Caki2 (cell line): ENCODE measurements at places on chromosomes 2 and 18. TPM values are rescaled to one million over a fixed set of nuclear protein-coding genes. Genes with fewer than 3 reads are reported as not detected.

Gene SERPINB4
- total RNA-seq: not detected in 2 replicates

Gene C2orf92
- total RNA-seq: 0.27 and 9.2 TPM in 2 replicates

Gene KCNG2
- not detected in 2 replicates for total RNA-seq

Gene CEBPZOS
- total RNA-seq: 22.1 and 25.8 TPM in 2 replicates

Gene MRPL53
- total RNA-seq: 54.0 and 123 TPM in 2 replicates

Gene SLC23A3
- total RNA-seq: 0.07 and 0.70 TPM in 2 replicates

Gene THOC1
- 19.4 and 21.0 TPM in 2 replicates for total RNA-seq

Gene CHN1
- total RNA-seq: 8.8 and 52.7 TPM in 2 replicates

Gene MTIF2
- total RNA-seq: 35.2 and 42.6 TPM in 2 replicates

Gene BOLL
- total RNA-seq: not detected in 2 replicates

Gene EMX1
- total RNA-seq: 0.55 and 0.81 TPM in 2 replicates

GRCh38 chr2:99275882-99276281, 20.4 kb upstream of the LYG2 start:
- no peak for DNase-seq

DNA sequence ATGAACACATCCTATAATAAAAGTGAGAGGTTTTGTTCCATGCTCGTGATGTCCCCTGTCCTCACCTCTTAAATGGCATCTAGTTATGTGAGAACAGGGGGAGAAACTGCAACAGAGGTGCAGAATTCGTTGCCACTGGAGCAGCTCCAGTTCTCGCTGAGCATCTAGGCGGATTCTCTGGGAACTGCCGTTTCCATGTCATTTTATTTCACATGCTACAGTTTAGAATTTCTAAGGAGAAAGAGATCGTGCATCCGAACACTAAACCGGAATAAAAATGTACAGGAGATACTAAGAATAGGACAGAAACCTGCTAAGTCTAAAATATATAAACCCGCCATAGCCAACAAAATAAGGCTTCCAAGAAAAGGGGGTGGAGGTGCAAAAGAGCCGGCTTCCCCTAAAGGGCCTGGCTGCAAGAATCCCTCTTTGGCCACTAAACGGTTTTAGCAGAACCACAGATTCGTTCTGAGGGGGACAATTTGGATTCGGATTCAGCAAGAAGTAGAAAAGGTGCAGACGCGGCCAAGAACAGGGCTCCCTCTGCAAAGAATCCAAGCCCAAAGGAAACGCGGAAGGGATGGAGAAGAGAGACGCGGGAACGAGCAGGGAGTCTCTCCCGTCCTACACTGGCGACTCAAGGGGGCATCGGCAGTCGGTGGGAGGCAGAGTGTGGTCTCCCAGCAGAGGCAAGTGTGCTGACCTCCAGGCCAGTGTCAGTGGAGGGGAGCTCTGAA, 1.3 kb downstream of the TMEM163 start:
- no peak for DNase-seq

GRCh38 chr2:190679391-190679790, 30.5 kb downstream of the NAB1 start:
- no peak for DNase-seq

DNA sequence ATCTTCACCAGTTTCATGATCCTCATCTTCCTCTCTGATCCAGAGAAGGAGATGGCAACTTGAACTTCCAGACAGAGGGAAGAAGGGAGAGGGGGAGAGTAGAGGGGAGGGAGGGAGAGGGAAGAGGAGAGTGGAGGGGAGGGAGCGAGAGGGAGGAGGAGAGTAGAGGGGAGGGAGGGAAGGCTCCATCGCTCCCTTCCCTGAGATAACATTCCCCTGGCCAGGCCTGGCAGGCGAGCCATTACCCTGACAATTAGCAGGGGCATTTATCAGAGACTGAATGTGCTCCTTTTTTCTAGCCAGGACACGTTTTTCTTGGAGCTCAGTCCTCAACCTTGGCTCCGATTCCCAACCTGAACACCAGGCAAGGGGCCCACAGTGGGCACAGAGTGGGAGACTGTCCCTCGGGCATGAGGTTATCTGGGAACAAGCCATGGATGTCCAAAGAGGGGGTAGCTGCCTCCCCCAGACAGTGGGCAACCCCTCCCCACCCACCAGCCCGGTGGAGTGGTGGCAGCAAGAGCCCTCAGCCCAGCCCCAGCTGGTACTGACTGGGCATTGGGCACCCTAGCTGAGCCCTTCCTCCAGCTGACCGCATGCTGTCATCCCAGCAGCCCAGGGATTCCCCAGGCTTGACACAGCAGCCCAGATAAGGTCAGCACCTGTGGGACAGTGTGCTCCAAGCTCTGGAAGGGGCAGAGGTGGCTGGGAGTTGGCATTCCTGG, 81.8 kb downstream of the TNS1 start:
- no peak for DNase-seq

GRCh38 chr2:38446906-38447561, 70.0 kb upstream of the ATL2 start:
- no peak for DNase-seq

DNA sequence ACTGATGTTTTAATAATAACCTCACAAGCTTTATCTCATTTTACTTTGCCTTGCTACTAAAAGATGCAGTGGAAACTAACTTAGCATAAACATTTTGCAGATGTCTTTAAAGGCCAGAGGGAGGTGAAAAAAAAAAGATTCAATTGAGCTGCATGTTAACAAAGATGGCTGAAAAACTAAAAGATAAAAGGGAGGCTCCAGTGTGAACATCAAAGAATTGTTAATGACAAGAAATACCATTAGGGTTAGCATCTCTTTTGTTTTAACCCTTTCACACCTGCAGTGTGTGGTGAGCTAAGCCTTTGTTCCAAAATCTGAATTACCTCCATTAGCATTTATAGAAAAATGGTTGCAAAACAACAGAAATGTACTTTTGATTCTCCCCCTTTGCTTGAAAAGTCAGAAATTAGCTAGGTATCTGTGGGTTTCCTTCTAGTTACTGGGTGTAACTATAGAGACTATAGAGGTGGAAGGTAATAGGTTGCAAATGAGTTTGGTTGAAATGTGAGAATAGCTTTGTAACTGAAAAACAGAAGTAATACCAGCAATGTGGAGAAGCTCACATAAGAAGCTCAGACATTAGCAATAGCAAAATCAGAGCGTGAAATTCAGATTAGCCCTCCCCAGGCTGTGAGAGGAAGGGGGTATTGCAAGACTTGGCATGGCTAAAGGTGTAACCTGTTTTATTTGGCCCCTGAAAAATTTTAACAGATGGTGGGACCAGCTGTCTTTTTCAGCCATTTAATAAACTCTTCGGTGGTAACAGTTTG, 34.8 kb upstream of the SP5 start:
- no peak for DNase-seq

DNA sequence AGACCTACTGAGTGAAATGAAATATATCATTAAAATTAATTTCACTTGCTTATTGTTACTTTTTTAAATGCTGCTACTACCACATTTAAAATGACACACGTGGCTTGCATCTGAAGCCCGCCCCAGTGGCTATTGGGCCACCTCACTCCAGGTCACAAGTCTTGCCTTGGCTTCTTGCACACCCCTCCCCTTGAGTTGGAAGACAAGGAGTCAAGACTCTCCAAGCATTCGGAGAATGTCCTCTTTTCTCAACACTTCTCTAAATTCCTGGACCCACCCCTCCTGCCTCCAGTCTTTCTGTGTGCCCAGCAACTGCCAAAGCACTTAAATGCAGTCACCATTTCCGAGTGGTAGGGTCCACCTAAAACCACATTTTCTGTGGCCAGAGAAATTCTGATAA, 73.4 kb downstream of the ZBTB7C start:
- no peak for DNase-seq

DNA sequence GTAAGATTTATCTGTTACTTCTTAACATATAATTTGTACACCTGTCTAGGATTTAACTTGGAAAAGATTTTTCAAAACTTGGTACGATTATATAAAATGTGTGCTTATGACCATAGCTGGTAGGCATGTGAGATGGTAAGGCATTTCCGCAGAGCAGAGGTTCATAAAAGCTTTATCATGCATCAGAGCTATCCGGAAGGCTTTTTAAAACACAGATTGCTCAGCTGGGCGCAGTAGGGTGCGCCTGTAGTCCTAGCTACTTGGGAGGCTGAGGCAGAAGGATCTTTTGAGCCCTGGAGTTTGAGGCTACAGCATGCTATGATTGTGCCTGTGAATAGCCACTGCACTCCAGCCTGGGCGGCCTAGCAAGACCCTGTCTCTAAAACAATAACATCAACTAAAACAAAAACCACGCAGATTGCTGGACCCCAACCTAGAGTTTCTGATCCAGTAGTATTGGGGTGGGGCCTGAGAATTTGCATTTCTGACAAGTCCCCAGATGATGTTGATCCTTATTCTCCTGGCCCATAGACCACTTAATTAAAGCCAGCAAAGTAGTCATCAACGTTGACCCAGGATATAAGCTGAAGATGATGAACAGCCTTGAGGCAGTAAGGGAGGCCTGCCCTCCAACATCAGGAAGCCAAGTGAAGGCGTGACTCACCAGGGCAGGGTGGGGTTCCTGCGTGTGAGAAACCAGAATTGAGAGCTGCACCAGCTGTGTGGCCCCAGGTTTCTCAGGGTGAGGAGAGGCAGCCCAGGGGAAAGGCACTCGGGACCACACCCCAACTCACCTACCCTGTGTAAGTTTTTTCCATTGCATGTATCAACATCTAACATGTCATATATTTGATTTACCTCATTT, 21.6 kb upstream of the SLC20A1 start:
- DNase-seq: peak; percentile 66

GRCh38 chr2:45637440-45637839, 14.0 kb upstream of the PRKCE start:
- DNase-seq: no peak

DNA sequence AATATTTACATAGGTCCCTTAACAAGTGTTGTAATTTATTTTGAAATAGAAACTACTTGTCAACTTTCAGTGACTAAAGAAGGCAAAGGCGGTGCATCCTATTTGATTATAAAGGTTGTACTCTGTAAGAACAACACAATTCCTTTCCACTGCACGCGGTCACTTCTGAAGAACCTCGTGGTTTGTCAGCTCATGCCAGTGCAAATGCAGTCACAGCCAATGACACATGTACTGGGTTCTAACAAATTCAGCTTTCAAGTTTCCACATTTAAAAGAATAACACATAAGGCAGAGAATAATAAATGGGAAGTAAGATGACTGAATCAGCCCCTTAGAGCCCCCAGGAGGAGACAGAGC, 39.7 kb downstream of the CYB5A start:
- DNase-seq: no peak

DNA sequence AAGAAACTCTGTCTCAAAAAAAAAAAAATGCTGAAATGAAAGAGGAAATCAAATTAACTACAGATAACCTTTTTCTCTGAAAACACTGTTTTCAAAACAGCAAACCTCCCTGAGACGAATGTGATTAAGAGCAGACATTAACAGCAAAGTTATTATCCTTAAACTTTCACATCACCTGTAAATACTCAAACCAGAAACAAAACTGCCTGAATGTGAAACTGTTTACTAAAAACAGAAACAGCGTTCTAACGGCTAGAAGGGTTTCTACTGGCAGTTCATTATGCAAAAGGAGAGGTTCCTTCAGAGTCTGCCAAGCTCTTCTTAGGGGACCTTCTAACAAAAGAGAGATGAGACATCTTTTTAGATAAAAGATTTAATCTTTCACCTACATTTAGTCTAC, 45.9 kb downstream of the PNO1 start:
- no peak for DNase-seq

GRCh38 chr18:56678836-56679565, 27.8 kb downstream of the WDR7 start:
- no peak for DNase-seq

GRCh38 chr18:6711467-6711866, 18.0 kb upstream of the ARHGAP28 start:
- DNase-seq: no peak

- peak; percentile 83 for DNase-seq
Observed at GRCh38 chr2:74778381-74779264, 55.3 kb upstream of the HK2 start.

DNA sequence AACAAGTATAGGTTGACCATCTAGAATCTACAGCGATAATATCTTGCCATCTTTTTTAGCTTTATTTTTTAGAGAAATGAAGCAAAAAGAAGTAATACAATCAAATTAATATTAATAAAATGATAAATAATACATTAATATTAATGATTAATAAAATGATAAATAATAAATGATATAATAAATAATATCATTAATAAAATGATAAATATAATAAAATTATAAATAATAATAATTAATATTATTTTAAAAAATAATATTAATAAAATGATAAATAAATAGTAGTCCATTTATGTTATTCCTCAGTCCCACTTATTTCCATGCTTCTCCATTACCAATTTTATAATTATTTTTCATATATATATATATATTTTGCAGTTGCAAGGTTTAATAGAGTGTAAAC, 3.2 kb upstream of the REG3A start:
- no peak for DNase-seq

DNA sequence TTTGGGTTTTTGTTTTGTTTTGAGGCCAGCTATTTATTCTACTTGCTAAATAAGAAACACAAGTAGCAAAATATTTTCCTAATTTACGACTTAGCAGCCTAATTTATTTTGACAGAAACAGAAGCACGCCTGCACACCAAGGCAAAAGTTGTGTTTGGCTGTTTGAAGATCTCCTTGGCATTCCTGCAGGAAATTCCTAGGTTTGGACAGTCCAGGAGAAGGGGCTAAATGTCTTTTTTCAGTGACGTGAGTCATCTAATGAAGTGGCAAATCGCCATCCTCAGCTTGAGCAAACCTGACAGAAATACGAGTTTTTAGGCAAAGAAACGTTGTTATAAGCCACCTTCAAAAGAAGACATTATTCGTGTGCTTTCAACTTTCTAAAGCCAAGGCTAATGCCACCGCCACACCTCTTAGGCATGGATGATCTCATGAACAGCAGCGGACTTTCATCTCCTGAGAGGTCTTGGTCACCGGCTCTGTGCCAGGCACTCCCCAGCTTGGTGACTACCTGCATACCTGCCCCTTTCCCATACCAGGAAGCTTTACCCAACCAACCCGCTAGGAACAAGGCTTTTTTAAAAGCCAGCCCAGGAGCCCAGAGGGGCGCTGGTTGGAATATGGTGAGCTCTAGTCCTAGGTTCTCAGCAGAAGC, 30.9 kb downstream of the STK39 start:
- DNase-seq: no peak

DNA sequence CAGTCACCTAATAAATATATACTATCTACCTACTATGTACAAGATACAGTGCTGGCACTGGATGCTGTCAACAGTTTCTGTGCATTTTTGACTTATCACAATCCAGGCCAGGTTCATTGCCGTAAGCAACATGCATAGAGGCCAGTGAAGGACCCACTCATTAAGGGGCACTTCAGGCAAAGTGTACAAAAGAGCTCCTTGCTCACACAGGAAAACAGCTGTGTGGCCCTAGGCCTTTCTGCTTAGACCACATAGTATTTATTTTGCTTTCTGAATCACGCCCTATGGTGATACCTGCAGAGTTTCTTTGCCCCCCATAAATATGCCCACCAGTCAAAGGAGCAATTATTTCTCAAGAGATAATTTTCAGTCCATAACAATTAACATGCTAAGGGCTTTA, 39.6 kb upstream of the STAT4 start:
- DNase-seq: no peak
